Naive B cell (primary cell): ENCODE measurements at places on chromosomes 7 and 10.
A peak's percentile ranks its signal among the peaks of the same experiment; 100 is the strongest.

- no peaks in the 10 kb centered on the region for H3K36me3 ChIP-seq
- no peak overlapping the region for H3K4me3 ChIP-seq
- H3K27me3 ChIP-seq, result no peaks in the 10 kb centered on the region
- no peak for DNase-seq
These were observed 62.0 kb downstream of the EPDR1 start for GRCh38 chr7:37982423-37982822.

GRCh38 chr7:114422507-114423501 is 8.2 kb downstream of the FOXP2 start:
- H3K27me3 ChIP-seq, result no peaks in the 10 kb centered on the region
- H3K36me3 ChIP-seq, result no peaks in the 10 kb centered on the region
- H3K4me3 ChIP-seq, result no peak overlapping the region
- no peaks in the 10 kb centered on the region for H3K4me1 ChIP-seq

DNA sequence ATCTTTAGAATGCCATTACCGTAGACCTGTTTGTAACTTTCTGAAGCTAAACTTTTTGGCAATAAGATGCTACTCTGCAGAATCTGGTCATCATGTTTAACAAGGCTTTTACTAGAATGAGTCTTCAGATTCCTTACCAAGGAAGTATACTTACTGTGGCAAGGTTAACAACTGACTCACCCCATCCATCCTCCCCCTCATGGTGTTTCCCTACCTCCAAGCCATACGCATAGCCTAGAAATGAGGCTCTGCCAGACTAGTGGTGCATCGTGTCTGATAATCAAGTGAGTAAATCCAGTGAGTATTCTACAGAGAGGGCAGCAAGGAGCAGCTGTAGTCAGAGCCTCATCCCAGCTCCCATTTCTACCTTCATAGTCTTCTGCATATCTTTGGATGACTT is 223.6 kb downstream of the IPMK start:
- no peak overlapping the region for H3K27ac ChIP-seq
- no peaks in the 10 kb centered on the region for H3K27me3 ChIP-seq
- no peaks in the 10 kb centered on the region for H3K4me1 ChIP-seq
- H3K36me3 ChIP-seq, result no peaks in the 10 kb centered on the region

- DNase-seq, result no peak
- H3K27ac ChIP-seq, result no peak overlapping the region
- H3K4me1 ChIP-seq, result peaks cover 4% of the 10 kb centered on the region
- no peaks in the 10 kb centered on the region for H3K27me3 ChIP-seq
- H3K36me3 ChIP-seq, result no peaks in the 10 kb centered on the region
- H3K4me3 ChIP-seq, result no peak overlapping the region
These were observed 64.4 kb downstream of the HBP1 start for GRCh38 chr7:107233174-107233573.

GRCh38 chr10:43001427-43001795 is 75.5 kb upstream of the RET start:
- DNase-seq, result no peak
- H3K27ac ChIP-seq, result no peak overlapping the region
- H3K36me3 ChIP-seq, result no peaks in the 10 kb centered on the region
- no peaks in the 10 kb centered on the region for H3K4me1 ChIP-seq
- H3K27me3 ChIP-seq, result no peaks in the 10 kb centered on the region

GRCh38 chr10:71580926-71581325 is 138.7 kb downstream of the C10orf105 start:
- H3K4me1 ChIP-seq, result no peaks in the 10 kb centered on the region
- H3K36me3 ChIP-seq, result no peaks in the 10 kb centered on the region
- H3K4me3 ChIP-seq, result no peak overlapping the region

GRCh38 chr7:85165263-85165662 is 21.6 kb downstream of the SEMA3D start:
- H3K4me3 ChIP-seq, result no peak overlapping the region
- H3K27ac ChIP-seq, result no peak overlapping the region
- H3K36me3 ChIP-seq, result no peaks in the 10 kb centered on the region
- no peak for DNase-seq

- no peaks in the 10 kb centered on the region for H3K27me3 ChIP-seq
- no peaks in the 10 kb centered on the region for H3K4me1 ChIP-seq
- DNase-seq, result no peak
- H3K36me3 ChIP-seq, result peaks cover 5% of the 10 kb centered on the region
- H3K4me3 ChIP-seq, result no peak overlapping the region
- no peak overlapping the region for H3K27ac ChIP-seq
These were observed 16.5 kb downstream of the ATE1 start for GRCh38 chr10:121911421-121911697.

GRCh38 chr7:46934198-46934825 is 647.6 kb downstream of the TNS3 start:
- DNase-seq, result no peak
- no peaks in the 10 kb centered on the region for H3K36me3 ChIP-seq
- no peak overlapping the region for H3K27ac ChIP-seq
- H3K27me3 ChIP-seq, result peaks cover 23% of the 10 kb centered on the region
- no peaks in the 10 kb centered on the region for H3K4me1 ChIP-seq
- no peak overlapping the region for H3K4me3 ChIP-seq

GRCh38 chr10:32929634-32930033 is 28.4 kb downstream of the ITGB1 start:
- H3K4me3 ChIP-seq, result no peak overlapping the region
- H3K36me3 ChIP-seq, result peaks cover 33% of the 10 kb centered on the region
- H3K4me1 ChIP-seq, result no peaks in the 10 kb centered on the region
- H3K27me3 ChIP-seq, result no peaks in the 10 kb centered on the region

GRCh38 chr7:23490357-23491135 is 20.3 kb upstream of the IGF2BP3 start:
- peaks cover 5% of the 10 kb centered on the region for H3K4me1 ChIP-seq
- peak; percentile 67 for DNase-seq
- H3K4me3 ChIP-seq, result peak overlapping the region; percentile 92

- no peaks in the 10 kb centered on the region for H3K36me3 ChIP-seq
- H3K27me3 ChIP-seq, result no peaks in the 10 kb centered on the region
- peaks cover 44% of the 10 kb centered on the region for H3K4me1 ChIP-seq
- no peak for DNase-seq
- peak overlapping the region; percentile 92 for H3K27ac ChIP-seq
These were observed 3.1 kb downstream of the SYPL1 start for GRCh38 chr7:106108991-106109390.

DNA sequence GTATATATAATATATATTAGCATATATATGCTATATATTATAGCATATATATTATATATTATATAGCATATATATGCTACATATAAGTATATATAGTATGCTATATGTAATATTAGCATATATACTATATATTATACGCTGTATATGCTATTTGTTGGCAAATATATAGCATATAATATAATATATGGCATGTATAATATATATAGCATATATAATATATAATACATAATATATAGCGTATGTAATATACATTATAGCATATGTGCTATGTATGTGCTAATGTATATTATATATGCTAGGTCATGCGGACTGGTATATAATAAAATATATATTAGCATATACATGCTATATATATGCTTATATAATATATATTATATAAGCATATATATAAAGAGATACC is 72.8 kb downstream of the KMT2E start:
- H3K4me3 ChIP-seq, result no peak overlapping the region
- no peak for DNase-seq
- H3K27me3 ChIP-seq, result no peaks in the 10 kb centered on the region
- peaks cover 11% of the 10 kb centered on the region for H3K36me3 ChIP-seq
- no peak overlapping the region for H3K27ac ChIP-seq

- DNase-seq, result no peak
- H3K36me3 ChIP-seq, result no peaks in the 10 kb centered on the region
- no peak overlapping the region for H3K4me3 ChIP-seq
- peak overlapping the region; percentile 72 for H3K27ac ChIP-seq
- H3K4me1 ChIP-seq, result peaks cover 26% of the 10 kb centered on the region
These were observed 23.7 kb downstream of the NMT2 start for GRCh38 chr10:15144788-15145187.

- H3K4me3 ChIP-seq, result no peak overlapping the region
- H3K27ac ChIP-seq, result no peak overlapping the region
- peaks cover 7% of the 10 kb centered on the region for H3K4me1 ChIP-seq
- DNase-seq, result no peak
- H3K36me3 ChIP-seq, result peaks cover 6% of the 10 kb centered on the region
- H3K27me3 ChIP-seq, result no peaks in the 10 kb centered on the region
These were observed 89.7 kb upstream of the RPA3 start for GRCh38 chr7:7808156-7808555.

GRCh38 chr10:83310688-83311087 is 828.6 kb upstream of the GHITM start:
- no peak overlapping the region for H3K27ac ChIP-seq
- DNase-seq, result no peak
- H3K4me3 ChIP-seq, result no peak overlapping the region
- no peaks in the 10 kb centered on the region for H3K27me3 ChIP-seq

DNA sequence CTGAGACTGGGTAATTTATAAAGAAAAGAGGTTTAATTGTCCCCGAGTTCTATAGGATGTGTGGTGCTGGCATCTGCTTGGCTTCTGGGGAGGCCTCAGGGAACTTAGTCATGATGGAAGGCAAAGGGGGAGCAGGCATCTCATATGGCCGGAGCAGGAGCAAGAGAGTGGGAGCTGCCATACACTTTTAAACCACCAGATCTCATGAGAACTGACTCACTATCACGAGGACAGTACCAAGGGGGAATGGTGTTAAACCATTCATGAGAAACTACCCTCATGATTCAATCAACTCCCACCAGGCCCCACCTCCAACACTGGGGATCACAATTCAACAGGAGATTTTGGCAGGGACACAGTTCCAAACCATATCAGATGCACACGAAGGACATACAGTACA is 199.9 kb upstream of the DPP6 start:
- H3K4me1 ChIP-seq, result no peaks in the 10 kb centered on the region
- H3K27me3 ChIP-seq, result no peaks in the 10 kb centered on the region
- H3K27ac ChIP-seq, result no peak overlapping the region
- H3K4me3 ChIP-seq, result no peak overlapping the region
- no peaks in the 10 kb centered on the region for H3K36me3 ChIP-seq

GRCh38 chr7:132899833-132900232 is 182.1 kb downstream of the CHCHD3 start:
- H3K4me3 ChIP-seq, result no peak overlapping the region
- no peak for DNase-seq
- no peaks in the 10 kb centered on the region for H3K27me3 ChIP-seq
- H3K36me3 ChIP-seq, result peaks cover 30% of the 10 kb centered on the region

- no peaks in the 10 kb centered on the region for H3K36me3 ChIP-seq
- H3K4me1 ChIP-seq, result no peaks in the 10 kb centered on the region
- H3K4me3 ChIP-seq, result no peak overlapping the region
- no peak overlapping the region for H3K27ac ChIP-seq
- no peaks in the 10 kb centered on the region for H3K27me3 ChIP-seq
These were observed 441.9 kb upstream of the GRM3 start for GRCh38 chr7:86201767-86202166.

GRCh38 chr7:116315803-116316202 is 105.5 kb downstream of the TES start:
- H3K27me3 ChIP-seq, result no peaks in the 10 kb centered on the region
- H3K4me1 ChIP-seq, result no peaks in the 10 kb centered on the region
- no peak overlapping the region for H3K27ac ChIP-seq
- DNase-seq, result no peak
- H3K4me3 ChIP-seq, result no peak overlapping the region
- no peaks in the 10 kb centered on the region for H3K36me3 ChIP-seq

DNA sequence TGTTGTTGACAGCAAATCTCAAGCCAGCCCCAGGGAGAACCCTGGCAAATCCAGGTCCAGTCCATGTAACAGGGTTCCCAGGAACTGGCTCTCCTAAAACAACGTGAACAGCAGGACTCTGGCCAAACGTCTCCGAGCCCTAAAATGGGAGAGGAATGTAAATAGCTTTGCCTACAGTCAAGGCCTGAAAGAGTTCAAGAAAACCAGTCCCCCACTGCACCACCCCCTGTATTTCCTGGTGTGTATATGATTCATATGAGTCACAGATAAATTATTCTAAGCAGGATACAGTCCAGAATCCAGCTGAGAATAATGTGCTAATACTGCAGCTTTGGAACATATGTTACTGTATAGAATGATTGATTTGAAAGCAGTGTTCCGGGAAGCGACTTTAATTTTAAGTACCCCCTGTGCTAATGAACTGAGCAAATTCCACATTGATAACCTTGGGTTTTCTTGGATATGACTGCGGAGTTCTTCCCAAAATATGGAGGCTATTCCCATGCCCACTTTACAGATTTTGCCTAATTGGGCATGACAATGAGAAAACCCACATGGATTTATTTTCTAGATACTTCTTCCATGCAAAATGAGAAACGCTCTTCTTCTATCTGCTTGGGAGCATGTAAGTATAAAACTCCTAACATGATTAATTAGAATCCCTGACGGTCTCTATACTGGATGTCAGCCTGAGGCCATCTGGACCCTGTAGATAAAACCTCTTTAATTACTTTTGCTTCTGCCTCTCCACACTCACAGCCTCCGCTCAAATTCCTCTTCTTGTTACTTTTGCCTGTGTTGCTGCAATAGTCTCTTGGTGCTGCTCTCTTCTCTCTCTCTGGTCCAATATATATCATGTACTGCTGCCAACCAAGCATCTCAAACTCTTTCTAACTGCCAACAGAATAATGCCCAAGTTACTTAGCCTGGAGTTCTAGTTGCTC is 50.2 kb downstream of the LAMB4 start:
- no peak for DNase-seq
- H3K4me3 ChIP-seq, result no peak overlapping the region
- H3K27ac ChIP-seq, result no peak overlapping the region

- DNase-seq, result no peak
- no peaks in the 10 kb centered on the region for H3K27me3 ChIP-seq
These were observed 86.3 kb upstream of the MKLN1 start for GRCh38 chr7:131241386-131241785.

DNA sequence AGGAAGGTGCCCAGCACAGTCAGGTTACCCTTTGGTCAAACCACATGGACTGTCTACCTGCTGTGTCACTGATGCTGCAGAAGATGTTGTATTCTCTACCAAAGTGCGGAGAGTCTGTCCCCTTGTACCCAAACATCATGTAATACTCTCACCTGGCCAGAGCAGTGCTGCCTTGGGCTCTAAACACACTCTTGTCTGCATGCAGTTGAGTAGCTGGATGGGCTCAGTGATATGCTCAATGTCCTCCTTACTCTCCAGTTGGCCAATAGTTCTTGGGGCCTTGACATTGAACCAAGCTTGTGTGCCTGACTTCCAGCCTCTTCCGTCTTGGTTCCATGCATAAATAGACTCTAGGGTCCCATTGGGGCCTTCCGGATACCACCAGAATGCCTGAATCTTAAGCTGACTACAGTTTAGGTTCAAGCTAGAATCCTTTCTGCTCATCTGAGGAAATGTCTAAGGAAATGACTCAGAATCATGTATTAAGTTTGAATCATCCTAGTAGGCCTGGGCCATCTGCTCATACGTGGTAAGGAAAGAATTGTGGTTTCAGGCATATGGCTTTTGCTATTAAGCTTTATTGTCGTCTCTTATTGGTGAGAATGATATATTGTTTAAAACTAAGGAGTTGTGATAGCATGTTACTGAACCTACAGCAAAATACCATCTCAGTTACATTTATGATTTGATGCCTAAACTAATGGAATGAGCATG is 118.0 kb downstream of the OTUD1 start:
- no peaks in the 10 kb centered on the region for H3K36me3 ChIP-seq
- peaks cover 13% of the 10 kb centered on the region for H3K27me3 ChIP-seq
- no peak overlapping the region for H3K4me3 ChIP-seq
- H3K4me1 ChIP-seq, result no peaks in the 10 kb centered on the region
- no peak overlapping the region for H3K27ac ChIP-seq
